A549 treated with DMSO at 1 μM for 4 hours (cell line): ENCODE measurements at places on chromosomes 2 and 18. TPM values are rescaled to one million over a fixed set of nuclear protein-coding genes. Genes with fewer than 3 reads are reported as not detected.

Gene ERFE
- total RNA-seq = 6.3 to 8.3 TPM (median 7.7 TPM) in 5 replicates

Gene ABCG5
- total RNA-seq = not detected in 5 replicates

Gene SMAD7
- 21.9 to 28.9 TPM (median 25.4 TPM) in 5 replicates for total RNA-seq

Gene NOP58
- total RNA-seq = 115 to 136 TPM (median 126 TPM) in 5 replicates

Gene IL18RAP
- 0.02 to 0.06 TPM in 2 of 5 replicates, not detected in the others for total RNA-seq

Gene DPP4
- total RNA-seq = 0.39 to 0.52 TPM (median 0.47 TPM) in 5 replicates

Gene CABLES1
- 11.3 to 14.6 TPM (median 12.6 TPM) in 5 replicates for total RNA-seq

Gene CHRNA1
- total RNA-seq = not detected in 5 replicates

Gene TEKT4
- total RNA-seq = not detected in 5 replicates

Gene STK11IP
- total RNA-seq = 15.2 to 21.1 TPM (median 19.5 TPM) in 5 replicates

Gene NAB1
- total RNA-seq = 28.7 to 45.4 TPM (median 40.1 TPM) in 5 replicates

Gene ST8SIA5
- 0.02 TPM in 1 of 5 replicates, not detected in the others for total RNA-seq
